ENCODE measurements at places on chromosomes 7 and 10. TPM values are rescaled to one million over a fixed set of nuclear protein-coding genes. Genes with fewer than 3 reads are reported as not detected.
A peak's percentile ranks its signal among the peaks of the same experiment; 100 is the strongest.

The SYT15 gene
- 1.4 TPM for total RNA-seq

The MARVELD1 gene
- 37.8 TPM for total RNA-seq

The STK31 gene
- 1.0 TPM for total RNA-seq

The TWIST1 gene
- total RNA-seq, result 5.4 TPM

The KLHL7 gene
- 29.9 TPM for total RNA-seq

The TASOR2 gene
- 48.5 TPM for total RNA-seq

The CHST15 gene
- 23.5 TPM for total RNA-seq

The SPOCK2 gene
- 250 TPM for total RNA-seq

The SEMA3D gene
- total RNA-seq, result 1.4 TPM

The NKX1-2 gene
- total RNA-seq, result 0.09 TPM

The OR6B1 gene
- not detected for total RNA-seq

The WASHC2C gene
- 42.9 TPM for total RNA-seq

- DNase-seq, result no peak
These were observed 6.0 kb upstream of the DAGLB start for GRCh38 chr7:6453734-6454133.

DNA sequence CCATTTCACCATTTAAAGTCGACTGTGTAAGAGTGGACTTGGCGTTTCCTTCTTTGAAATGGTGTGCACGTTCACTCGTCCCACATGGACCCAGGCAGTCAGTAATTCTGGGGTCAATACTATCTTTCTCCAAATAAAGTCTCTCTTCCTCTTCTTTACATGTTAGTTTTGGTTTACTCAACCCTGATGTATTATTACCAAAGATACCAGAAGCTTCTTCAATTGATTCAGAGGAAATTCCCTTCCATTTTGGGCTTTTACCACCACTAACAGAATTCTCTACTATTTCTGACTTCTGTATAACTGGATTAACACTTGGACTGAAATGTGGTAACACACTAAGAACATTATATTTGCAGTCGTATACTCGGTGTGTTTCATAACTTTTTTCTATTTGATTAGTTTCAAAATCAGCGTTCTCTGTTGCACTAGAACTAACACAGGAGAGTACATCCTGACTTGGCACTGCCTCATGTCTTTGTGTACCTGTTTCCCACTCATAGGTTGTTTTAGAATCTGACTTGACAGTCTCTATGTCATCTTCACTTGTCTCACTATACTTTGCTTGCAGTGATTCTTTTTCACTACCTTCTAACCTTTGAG lies 60.8 kb downstream of the LARP4B start:
- no peak for DNase-seq

GRCh38 chr10:44397476-44398225 lies 12.8 kb upstream of the CXCL12 start:
- no peak for DNase-seq

GRCh38 chr10:25748509-25748908 lies 185.5 kb upstream of the MYO3A start:
- no peak for DNase-seq

DNA sequence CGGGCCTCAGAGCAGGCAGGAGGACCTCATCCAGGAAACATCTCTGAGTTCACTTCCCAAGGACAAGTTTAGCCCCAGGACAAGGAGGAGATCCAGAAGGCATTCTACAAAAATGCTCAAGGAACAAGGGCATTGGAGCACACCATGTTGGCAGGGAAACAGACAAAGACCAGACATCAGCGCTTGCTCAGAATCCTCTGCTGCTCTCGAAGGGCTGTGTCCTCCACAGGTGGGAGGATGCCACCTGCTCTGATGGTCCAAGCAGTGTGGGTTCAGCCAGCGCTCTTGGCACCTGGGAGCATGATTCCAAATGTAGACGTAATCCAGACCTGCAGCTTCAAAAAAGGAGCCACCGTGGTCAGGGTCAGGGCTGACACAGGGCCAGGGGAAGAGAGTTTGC lies 160.7 kb downstream of the DPP6 start:
- no peak for DNase-seq

DNA sequence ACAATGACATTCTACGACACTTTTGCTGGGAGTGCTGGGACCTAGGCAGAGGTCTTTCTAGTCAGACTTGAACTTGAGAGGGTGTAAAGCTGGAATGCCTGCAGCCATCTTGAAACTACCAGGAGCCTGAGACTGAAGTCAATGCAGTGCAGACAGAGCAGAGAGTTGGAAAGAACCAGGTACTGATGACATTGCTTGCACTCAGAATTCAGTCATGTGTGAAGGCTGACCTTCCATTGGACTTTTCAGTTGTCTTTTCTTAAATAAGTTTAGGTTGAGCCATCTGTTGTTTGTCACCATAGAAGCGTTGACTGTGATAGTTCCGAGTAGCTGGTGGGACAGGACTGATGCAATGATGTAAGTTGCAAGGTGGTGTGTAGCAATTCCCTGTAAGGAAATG lies 3.1 kb upstream of the PLPP4 start:
- DNase-seq, result no peak

DNA sequence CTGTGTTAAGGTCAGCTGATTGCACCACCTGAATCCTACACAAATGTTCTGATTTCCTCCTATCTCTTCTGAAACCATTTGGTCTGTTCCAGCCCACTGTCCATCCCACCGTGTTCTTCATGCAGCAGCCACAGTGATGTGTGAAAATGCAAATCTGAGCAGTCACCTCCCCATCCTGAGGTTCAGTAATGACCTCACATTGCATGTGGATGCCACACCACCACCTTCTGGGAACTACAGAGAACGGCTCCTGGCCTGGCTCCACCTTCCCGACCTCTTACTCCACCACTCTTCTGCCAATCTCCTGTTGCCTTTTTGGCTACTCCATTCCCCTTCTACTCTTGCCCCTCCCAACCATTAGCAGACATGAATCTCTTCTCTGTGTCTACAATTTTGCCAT lies 244.4 kb downstream of the TNS3 start:
- DNase-seq, result no peak

- peak; percentile 63 for DNase-seq
These were observed 160.2 kb downstream of the JAZF1 start for GRCh38 chr7:28020302-28020940.

DNA sequence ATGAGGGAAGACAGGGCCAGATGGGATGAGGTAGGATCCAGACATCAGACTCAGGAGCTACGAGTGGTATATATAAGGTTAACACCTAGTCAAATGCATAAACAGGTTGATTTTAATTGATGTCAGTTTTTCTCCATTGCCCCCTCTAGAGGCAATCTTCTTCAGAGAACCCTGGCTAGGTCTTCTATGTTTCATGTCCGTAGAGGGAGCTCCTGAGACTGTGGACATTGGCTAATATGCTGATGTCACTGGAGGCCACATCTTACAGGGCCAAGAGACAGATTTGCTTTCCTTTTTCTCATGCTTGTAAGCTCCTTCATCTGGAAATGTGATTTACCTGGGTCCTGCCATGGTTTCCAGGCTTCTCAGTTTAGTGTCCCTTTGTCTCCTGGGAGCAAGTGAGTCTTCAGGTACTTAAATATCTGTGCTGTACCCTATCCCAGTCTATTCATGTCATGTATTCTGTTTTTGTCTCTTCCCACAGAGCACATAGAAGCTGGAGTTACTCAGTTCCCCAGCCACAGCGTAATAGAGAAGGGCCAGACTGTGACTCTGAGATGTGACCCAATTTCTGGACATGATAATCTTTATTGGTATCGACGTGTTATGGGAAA lies 161.6 kb upstream of the PRSS1 start:
- DNase-seq, result no peak

- DNase-seq, result no peak
These were observed 132.7 kb downstream of the JCAD start for GRCh38 chr10:29926693-29927048.

DNA sequence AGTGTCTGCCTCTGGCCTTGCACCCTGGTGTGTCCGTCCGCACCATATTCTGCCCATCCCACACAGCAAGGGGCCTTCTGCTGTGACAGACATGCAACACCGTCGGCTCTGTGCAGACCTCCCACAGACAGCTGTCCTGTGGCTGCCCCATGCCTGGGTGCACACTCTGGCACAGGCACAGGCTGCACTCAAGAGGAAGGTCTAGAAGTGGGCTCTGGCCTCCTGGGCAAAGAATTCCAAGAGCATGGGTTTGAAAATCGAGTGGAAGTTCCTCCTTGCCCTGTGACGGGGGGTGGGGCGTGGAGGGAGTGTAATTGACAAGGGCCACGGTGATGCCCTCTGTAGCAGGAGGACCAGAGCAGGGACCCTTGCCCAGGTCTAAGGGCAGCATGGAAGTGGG lies 4.3 kb upstream of the LOXL4 start:
- DNase-seq, result no peak

DNA sequence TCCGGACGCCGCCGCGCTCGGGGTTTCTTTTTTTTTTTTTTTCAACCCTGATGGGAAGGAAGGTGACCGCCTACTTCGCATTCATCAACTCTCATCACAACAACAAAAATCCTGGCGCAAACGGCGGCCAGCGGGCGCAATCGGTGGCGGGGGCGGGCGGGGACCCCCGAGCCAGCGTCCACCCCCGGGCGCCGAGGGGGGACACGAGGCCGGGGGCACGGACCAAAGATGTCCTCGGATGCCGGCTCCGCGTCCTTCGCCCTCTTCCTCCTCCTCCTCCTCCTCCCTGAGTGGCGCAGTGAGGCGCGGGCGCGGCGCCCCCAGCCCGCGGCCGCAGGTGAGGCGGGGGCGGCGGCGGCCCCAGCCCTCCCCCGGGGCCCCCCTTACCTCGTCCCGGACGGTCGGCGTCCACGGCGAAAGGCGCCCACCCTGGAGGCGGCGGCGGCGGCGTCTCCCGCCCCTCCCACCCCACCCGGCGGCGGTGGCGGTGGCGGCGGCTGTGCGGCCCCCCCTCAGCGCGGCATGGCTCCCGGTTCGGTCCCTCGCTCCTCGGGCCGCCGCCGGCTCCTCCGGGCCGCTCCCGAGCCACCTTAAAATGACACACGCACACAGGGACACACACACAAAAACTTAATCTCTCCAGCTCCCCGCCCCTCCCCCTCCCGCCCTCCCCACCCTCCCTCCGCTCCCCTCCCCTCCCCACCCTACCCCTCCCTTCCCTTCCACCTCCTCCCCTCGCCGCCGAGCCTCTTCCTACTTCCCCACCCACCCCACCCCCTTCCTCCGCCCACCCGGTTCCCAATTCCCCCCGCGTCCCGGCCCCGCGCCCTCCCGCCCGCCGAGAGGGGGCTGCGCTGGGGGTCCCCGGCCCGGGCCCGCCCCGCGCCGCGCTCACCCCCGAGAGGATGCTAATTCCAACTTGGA lies at the start of gene CTBP2:
CTBP2 (minus strand) TSS at position 632 of the 924 bp plus-strand sequence.
- DNase-seq, result no peak

DNA sequence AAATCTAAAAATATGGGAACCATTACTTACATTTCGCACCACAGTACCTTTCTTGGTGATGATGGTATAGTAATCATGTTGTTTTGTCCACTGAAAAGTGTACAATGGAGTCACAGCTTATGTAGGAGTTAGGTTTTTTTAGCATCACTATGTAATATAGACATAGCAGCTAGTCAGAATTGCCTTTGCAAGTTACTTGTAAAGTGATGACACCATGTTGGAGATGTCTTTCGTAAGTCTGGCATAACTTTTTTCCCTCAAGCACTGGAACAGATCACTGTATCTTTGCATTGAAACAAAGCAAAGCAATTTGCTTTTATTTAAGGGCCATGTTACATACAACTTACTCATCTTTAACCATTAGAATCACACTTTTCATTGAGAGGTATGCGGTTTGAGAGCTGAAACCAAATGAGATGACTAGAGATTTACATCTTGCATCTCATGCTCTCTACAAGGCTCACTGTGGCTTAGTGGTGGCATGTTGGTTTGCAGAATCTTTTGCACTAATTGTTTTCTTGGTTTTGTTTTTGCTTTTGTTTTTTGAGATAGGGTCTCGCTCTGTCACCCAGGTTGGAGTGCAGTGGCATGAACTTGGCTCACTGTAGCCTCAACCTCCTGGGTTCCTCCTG lies 18.3 kb downstream of the UBN2 start:
- no peak for DNase-seq

GRCh38 chr7:121305109-121305508 lies 23.7 kb upstream of the WNT16 start:
- no peak for DNase-seq

GRCh38 chr7:67753891-67754290 lies 757.3 kb downstream of the TYW1 start:
- peak; percentile 41 for DNase-seq

DNA sequence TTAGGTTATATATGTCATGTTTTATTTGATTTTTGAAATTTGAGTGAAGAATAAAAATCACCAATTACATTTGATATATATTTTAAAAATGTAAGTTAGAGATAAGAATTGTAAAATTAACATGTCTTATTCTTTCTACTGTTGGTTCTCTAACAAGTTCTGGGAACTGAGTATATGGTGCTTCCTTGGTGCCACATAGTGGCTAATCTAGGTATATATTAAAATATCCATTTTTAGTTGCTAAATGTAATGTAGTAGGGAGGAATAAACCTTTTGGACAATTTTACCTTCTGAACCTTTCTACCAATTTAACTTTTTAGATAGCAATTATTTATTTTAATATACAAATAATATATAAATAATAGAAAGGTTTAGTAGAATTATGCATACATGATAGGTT lies 17.5 kb downstream of the CFAP69 start:
- no peak for DNase-seq

DNA sequence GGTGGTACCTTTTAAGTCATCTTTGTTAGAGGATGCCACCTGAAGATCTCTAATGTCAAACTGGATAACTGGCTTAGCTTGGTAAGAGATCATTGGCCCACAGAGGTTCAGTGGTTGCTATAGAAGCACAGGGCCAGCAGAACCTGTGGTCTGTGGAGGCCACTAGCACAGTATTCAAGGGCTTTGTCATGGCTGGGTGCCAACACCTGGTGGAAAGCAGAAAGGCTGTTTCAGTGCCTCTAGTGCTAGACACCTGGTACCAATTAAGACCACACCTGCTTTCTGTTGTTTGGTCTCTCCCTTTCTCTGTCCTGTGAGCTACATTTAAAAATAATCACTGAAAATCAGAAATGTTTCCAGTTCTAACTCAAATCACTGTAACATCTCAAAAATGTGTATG lies 10.0 kb upstream of the PCGF5 start:
- DNase-seq, result no peak

GRCh38 chr7:130419658-130420057 lies 21.2 kb downstream of the CEP41 start:
- DNase-seq, result no peak

- DNase-seq, result peak; percentile 37
These were observed at the start of gene GRB10 for GRCh38 chr7:50782375-50783208. Gene GRB10, minus strand, starts transcription at chr7:50782896. Its CDS starts 50,574 bp downstream, at chr7:50732322.

DNA sequence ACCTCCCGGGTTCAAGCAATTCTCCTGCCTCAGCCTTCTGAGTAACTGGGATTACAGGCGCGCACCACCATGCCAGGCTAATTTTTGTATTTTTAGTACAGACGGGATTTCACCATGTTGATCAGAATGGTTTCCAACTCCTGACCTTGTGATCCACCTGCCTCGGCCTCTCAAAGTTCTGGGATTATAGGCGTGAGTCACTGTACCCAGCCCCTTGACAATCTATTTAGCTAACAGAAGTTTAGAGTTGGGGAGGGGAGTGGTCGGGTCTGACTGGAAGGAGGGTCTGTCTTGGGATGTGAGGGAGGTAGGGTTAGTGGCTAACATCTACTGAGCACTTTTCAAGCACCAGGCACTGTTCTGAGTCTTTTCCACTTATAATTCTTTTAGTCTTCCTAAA lies 27.0 kb upstream of the ZCCHC24 start:
- DNase-seq, result no peak

All from mucosa of gallbladder (tissue), 1 donor.